ENCODE measurements at places on chromosomes 4 and X. TPM values are rescaled to one million over a fixed set of nuclear protein-coding genes. Genes with fewer than 3 reads are reported as not detected.

Gene RHOXF1
- 0.52 TPM for total RNA-seq

Gene CPLX1
- 4.6 TPM for total RNA-seq

DNA sequence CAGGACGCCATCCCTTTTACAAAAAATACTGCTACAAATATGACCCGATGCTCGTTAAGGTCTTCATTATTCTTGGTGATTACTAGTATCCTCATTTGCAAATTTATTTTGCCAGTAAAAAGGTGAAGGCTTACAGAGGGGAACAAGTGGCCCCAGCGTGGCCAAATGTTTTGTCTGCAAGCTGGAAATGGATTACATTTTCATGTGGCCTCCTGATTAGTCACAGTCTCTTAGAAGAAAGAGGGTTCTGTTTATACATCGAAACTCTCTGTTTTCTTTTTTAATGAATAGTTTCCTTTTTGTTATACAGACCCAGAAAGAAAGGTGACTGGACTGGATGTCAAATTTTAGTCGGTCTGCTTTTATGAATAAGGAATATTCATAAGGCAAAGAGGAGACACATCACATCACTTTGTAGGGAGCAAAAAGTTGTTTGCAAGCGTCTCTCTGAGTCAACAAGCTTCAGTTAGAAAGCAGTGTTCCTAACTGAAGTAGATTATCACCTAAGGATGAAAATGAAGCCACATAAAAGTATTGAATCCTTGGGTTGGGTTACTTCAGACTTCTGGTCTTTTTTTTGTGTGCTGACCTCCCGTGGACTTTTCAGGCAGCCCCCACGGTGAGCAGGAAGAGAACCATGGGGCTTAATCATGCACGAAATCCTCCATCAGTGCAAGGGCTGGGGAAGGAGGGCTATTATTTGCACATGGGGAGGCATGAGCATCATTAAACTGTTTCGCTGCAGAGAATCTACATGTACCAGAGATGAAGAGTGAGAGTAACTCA is 125.6 kb downstream of the ARSF start:
- no peaks in the 10 kb centered on the region for H3K27me3 ChIP-seq
- H3K4me3 ChIP-seq, result no peak overlapping the region
- peaks cover 2% of the 10 kb centered on the region for H3K36me3 ChIP-seq
- H3K4me1 ChIP-seq, result peaks cover 12% of the 10 kb centered on the region
- no peak for DNase-seq

DNA sequence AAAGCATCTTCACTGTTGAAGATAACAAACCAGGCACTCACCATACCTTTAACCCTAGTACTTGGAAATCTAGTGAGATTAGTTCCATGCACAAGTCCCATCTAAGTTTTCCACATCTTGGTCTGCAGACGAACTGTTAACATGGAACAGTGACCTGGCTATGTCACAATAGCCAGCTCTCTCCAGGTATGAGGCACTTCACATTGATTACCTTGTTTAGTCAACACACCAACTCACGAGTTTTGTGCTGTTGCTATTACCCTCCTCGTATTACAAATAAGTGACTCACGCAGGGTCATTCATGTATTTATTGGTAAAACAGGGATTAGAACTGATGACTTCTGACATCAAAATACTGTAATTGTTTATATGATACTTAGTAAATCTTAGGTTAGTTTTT is 36.4 kb upstream of the FRAS1 start:
- no peaks in the 10 kb centered on the region for H3K36me3 ChIP-seq
- H3K27me3 ChIP-seq, result no peaks in the 10 kb centered on the region
- no peak overlapping the region for H3K4me3 ChIP-seq
- no peak overlapping the region for H3K27ac ChIP-seq
- H3K4me1 ChIP-seq, result peaks cover 11% of the 10 kb centered on the region

DNA sequence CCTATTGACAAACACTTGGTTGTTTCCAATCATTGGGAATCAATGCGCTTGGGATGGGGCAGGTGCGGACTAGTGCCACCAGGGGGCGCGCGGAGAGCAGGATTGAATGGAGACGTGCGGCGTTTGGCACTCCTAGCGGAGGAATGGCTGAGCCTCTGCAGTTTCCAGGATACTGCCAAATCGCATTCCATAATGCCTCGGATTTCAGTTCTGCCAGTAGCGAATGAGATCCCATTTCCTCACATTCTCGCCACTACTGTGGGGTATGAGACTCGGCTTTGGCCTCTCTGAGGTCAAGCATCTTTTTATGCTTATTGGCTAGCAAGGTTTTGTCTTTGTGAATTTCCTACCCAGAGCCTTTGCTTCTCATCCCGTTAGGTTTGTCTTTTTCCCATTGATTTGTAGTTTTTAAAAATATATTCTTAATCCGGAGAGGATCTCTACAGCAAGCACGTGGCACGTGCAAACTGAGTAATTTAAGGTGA is 28.7 kb downstream of the CLDN34 start:
- H3K36me3 ChIP-seq, result no peaks in the 10 kb centered on the region
- H3K4me1 ChIP-seq, result no peaks in the 10 kb centered on the region
- H3K27ac ChIP-seq, result no peak overlapping the region
- DNase-seq, result peak; percentile 80
- H3K27me3 ChIP-seq, result no peaks in the 10 kb centered on the region
- no peak overlapping the region for H3K4me3 ChIP-seq

- H3K36me3 ChIP-seq, result peaks cover 2% of the 10 kb centered on the region
- H3K27me3 ChIP-seq, result no peaks in the 10 kb centered on the region
- H3K4me3 ChIP-seq, result no peak overlapping the region
- peak overlapping the region; percentile 80 for H3K27ac ChIP-seq
- H3K4me1 ChIP-seq, result peaks cover 11% of the 10 kb centered on the region
- no peak for DNase-seq
Measured at GRCh38 chr4:188722911-188723310, 583.7 kb downstream of the TRIML1 start.

DNA sequence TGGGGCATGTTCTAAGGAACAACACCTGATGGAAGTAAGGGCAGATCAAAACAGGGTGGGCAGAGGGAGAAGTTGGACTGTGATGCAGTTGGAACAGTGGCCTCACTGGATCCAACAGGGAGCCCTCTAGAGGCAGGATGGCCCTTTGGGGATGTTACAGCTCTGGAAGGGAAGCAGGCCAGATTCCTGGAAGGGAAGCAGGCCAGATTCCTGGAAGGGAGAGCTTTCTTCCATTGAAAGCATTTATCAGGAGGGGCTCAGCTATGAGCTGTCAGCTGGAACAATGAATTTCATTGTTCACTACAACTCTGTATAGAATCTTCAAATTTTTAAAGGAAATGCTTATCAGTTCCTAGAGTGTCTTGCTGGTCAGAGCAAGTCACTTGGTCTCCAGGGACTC is 17.7 kb downstream of the IL15 start:
- H3K4me1 ChIP-seq, result peaks cover 7% of the 10 kb centered on the region
- H3K4me3 ChIP-seq, result no peak overlapping the region
- no peaks in the 10 kb centered on the region for H3K27me3 ChIP-seq
- no peaks in the 10 kb centered on the region for H3K36me3 ChIP-seq
